CD4-positive, alpha-beta T cell treated with Interleukin-15 for 4 hours (primary cell): ENCODE measurements at places on chromosomes 13 and 19.

GRCh38 chr19:29965492-29965891 lies 23.5 kb downstream of the URI1 start:
- no peak for DNase-seq

- DNase-seq: no peak
Measured at GRCh38 chr19:56667311-56667870, 4.2 kb downstream of the ZNF835 start.

DNA sequence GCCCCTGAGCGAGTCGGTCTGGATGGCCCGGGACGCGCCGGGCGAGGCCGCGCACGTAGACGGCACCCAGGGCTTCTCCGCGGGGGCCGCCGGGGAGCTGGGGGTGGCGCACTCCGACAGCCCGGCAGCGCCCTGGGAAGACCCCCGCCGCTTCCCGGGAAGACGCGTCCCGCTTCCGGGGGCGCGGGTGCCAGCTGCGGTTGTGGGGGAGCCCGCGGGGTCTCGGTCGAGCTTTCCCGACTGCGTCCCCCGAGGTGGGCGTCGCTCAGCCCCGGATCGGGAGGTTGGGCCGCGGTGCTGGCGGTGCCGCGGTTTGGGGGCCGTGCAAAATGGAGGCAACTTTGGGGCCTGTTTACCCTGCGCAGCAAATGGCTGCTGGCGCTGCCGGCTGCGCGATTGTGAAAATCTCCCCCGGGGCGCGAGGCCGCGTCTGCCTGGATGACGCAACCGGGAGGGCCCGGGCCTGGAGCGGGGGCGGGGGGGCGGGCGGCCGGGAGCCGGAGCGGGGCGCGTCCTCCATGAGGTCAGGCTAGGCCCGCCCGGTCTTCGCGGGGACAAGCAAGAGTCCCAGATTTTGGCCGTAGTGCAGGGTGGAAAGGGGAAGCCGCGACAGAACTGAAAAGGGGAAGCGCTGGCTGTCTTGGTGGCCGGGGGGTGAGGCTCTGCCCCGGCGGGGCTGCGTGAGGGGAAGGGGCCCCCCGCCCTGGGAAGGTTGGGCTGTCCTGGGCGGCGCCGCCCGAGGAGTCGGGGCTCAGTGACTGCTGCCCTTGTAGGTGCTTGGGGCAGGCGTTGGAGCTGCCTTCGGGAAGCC lies 11.3 kb downstream of the PEAK3 start:
- DNase-seq: peak; percentile 71

GRCh38 chr13:75055296-75055695 lies 426.7 kb downstream of the TBC1D4 start:
- DNase-seq: no peak

DNA sequence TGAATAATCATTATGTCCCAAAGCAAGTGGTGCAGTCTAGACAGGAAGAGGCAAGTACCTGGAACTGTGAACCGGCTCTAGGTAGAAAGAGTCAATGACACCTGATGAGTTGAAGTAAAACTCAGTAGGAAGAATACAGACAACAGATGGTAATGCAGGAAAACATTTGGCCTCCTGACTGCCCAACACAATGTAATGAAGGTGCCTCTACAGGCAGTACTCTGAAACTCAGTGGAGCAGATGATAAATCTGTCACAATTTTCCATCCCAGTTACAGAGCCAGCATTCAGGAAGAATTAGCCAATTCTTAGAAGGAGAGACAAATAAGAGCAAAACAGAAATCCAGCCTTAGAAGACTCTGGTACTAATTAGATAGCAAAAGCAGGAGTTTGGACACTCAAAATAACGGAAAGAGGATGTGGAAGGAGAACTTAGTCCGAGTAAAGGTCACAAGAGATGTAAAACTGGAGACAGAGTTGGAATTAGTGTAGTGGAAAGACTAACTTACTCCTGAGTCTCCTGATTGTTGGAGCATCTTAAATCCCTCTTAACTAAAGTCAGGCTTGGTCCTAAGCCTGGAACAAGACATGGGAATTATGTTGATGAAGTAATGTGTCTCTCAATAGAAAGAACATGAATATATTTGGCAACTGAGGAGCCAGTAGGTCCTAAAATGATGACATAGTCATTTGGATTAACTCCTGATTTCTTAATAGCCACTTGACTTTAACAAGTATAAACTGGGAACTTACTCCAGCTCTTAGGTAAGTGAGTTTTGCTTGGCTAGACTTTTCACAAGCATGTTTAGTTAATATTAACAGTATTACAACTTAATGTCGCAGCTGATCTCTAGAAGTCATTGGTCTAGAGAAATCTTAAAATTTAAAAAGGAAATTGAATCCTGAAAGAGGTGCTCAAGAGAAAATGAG lies 457.3 kb upstream of the MIR17HG start:
- no peak for DNase-seq

DNA sequence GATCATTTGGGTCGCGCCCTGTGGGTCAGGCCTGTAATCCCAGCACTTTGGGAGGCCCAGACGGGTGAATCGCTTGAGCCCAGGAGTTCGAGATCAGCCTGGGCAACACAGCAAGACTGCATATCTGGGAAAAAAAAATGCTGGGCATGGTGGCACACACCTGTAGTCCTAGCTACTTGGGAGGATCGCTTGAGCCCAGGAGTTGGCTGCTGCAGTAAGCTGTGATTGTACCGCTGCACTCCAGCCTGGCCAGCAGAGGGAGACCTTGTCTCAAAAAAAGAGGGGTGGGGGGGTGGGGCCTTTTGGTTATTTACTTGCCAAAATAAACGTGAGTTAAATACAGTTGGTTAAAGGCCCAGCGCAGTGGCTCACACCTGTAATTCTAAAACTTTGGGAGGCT lies 9.8 kb upstream of the ZNF544 start:
- DNase-seq: peak; percentile 49

- DNase-seq: no peak
Measured at GRCh38 chr19:35407619-35408018, 36.8 kb downstream of the GPR42 start.

DNA sequence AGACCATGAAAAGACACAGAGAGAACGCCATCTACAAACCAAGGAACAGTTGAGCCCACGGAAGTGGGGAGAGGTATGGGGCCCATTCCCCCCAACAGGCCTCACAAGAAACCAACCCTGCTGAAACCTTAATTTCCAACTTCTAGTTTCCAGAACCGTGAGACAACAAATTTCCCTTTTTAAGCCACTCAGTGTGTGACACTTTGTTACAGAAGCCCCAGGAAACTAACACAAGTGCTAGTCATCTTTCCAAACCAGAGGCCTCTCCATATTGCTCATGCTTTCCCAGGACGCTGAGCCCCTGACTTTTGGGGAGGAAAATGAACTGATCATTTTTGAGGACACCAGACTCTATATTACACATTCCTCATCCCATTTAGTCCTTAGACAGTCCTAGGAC lies 186.8 kb downstream of the NUFIP1 start:
- DNase-seq: no peak

DNA sequence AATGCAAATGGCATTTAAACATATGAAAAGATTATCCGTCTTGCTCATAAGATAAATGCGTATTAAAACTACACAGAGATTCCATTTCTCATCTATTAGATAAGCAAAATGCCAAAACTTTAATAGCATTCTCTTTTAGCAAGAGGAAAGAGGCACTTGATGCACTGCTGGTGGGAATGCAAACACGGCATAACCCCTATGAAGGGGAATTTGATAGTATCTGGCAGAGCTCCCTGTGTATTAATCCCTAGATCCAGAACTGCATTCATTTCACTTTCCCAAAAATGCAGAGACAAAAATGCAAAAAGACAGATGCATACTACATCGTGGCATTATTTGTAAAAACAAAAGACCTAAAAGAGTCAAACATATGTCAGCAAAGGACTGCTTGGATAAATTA lies 193.6 kb upstream of the STARD13 start:
- no peak for DNase-seq

DNA sequence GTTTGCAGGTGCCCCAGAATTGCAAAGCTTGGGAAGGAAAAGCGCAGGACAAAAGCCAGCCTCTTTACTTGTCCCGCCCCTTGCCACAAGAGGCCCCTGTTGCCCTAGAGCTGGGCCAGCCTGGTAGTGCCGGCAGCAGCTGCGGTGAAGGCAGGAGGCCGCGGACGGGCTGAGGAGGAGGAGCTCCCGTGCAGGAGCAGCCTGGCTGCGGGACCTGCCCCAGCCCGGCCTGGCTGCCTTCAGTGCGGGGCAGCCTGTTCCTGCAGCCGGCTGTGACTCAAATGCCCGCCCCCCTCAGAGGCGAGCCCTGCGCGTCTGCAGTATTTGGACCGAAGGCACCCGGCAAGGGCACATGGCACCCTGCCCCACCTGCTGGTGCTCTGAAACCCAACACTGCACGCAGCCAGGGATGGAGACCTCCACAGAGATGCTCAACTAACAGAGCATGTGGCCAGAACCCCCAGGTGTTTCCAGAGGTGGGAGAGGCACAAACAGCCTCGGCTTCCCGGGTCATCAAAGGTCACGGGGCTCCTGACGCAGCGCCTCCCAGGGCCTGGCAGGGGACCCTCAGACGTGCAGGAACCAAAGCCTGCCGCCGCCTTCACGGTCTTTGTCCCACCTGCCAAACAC lies 29.7 kb downstream of the NAXD start:
- peak; percentile 33 for DNase-seq

DNA sequence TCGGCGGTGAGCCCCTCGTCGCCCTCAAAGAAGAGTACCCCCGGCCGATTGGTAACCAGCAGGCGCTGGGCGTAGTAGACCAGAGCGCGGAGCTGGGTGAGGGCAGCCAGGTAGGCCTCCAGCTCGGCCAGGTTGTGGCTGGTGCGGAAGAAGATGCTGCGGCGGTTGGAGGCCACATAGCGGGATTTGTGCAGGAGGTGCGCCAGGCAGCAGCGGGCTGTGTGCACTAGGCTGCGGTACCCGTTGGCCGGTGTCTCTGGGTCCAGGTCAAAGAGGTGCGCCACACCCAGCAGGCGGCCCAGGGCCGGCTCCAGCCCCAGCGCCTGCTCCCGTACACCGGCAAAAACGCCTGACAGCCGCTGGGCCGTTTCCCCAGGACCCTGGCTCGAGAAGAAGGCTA lies 16.8 kb downstream of the LIPE start:
- DNase-seq: no peak

GRCh38 chr13:52665325-52665724 lies 12.7 kb downstream of the SUGT1 start:
- peak; percentile 14 for DNase-seq

DNA sequence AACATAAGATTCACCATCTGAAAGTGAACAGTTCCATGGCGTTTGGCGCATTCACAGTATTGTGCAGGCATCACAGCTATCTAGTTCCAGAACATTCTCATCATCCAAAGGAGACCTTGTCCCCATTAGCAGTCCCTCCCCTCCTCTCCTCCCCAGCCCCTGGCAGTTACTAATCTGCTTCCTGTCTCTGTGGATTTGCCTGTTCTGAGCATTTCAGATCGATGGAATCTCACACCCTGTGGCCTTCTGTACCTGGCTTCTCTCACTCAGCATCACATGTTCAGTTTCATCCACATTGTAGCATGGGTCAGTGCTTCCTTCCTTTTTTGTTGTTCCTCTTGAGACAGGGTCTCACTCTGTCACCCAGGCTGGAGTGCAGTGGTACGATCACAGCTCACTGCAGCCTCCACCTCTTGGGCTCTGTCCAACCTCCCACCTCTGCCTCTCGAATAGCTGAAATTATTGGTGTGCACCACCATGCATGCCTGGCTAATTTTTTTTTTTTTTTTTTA lies 34.6 kb downstream of the CRTC1 start:
- no peak for DNase-seq

DNA sequence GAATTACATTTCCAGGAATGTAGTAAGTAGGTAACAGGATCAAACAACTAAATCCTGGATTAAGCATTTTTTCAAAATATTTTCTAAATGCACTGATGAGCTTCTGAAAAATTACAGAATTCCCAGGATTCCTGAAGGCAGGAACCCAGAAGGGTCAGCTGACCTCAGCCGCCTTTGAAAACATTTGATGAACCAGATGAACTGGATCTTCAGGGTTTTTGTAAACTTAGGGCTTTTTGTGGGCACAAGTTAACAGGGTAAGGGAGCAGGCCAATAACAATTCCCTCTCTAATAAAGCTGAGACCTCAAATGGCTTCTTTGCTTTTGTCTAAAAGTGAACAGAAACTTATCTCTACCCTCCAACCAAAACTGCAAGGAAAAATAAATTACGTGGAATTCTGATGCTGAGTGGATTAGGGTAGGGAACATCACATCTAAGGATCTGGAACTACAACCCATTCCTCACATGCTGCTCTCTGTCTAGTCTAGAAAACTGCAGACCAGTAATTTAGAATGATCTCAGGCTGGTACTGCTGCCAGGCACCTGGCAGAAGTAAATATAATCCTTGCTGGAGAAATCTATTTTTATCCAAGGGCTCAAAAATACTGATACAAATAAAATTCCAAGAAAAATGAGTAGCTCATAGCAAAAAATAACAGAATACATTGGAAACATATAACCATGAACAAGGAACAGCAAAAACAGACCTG lies 48.2 kb upstream of the N4BP2L1 start:
- no peak for DNase-seq

DNA sequence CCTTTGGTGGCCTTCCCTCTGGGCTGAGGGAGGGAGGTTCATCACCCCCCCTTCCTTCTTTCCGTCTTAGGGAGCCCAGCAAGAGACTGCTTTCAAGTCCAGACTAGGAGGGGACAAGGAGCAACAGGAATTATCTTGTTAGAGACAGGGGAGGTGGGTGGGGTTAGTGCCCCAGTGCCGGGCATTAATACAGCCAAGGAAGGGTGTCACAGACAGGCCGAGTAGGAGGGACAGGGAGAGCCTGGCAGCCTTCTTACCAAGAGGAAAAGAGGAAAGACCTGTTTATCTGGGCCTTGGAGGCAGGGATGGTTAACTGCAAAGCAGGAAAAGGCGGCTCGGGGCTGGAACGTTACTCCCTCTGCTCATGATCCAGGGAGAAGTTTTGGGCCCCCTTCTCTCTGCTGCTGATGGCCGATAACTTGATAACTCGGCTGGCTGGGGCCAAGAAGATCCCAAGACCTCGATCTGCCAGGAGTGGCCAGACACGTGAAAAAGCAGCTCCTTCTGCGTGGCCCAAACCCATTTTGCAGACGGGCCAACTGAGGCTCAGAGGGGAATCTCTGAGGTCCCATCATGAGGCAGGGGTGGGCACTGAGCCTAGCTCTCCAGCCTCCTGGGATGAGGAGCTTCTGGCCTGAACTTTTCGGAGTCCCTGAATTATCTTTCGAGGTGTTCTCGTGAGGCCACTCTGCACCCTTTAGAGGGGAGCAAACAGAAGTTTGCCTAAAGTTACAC lies 79.3 kb downstream of the PTPRS start:
- no peak for DNase-seq

- DNase-seq: no peak
Measured at GRCh38 chr13:71408416-71408815, 458.6 kb downstream of the DACH1 start.

- DNase-seq: no peak
Measured at GRCh38 chr13:63942372-63942771, 2526.7 kb upstream of the PCDH20 start.

DNA sequence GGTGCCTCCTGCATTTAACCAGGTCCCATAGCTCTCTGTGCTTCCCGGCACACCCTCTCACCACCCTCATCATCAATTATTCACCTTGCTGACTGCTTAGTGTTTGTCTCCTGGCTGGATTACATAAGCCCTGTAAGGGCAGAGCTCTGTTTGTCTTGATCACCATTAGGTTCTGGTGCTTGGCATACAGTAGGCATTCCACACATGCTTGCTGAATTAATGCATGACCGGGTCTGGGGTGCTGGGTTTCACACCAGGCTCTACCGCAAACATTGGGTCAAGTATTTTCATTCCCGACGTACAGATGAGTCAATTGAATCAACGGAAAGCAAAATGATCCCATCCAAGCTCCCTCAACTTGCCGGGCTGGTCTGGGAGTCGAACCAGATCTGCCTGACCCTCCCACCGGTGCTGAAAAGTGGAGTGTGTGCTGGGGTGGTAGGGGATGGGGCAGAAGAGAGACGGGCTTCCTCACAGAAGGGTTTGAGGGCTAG lies 28.5 kb downstream of the VAV1 start:
- DNase-seq: no peak

GRCh38 chr13:97537110-97537509 lies 103.1 kb downstream of the RAP2A start:
- DNase-seq: no peak
